ENCODE measurements at places on chromosomes 5 and 9.

- no peak for DNase-seq
These were observed 233.1 kb upstream of the GAS1 start for GRCh38 chr9:87180361-87180760.

GRCh38 chr9:132192728-132193127, 30.9 kb downstream of the NTNG2 start:
- DNase-seq: no peak

GRCh38 chr9:105950448-105950847, 256.1 kb downstream of the TMEM38B start:
- DNase-seq: no peak

GRCh38 chr5:53645078-53645477, 84.6 kb downstream of the NDUFS4 start:
- no peak for DNase-seq

GRCh38 chr9:21434202-21435014, 5.8 kb upstream of the IFNA1 start:
- DNase-seq: peak; percentile 24

GRCh38 chr9:115445655-115446054, 327.7 kb upstream of the TNC start:
- DNase-seq: no peak

DNA sequence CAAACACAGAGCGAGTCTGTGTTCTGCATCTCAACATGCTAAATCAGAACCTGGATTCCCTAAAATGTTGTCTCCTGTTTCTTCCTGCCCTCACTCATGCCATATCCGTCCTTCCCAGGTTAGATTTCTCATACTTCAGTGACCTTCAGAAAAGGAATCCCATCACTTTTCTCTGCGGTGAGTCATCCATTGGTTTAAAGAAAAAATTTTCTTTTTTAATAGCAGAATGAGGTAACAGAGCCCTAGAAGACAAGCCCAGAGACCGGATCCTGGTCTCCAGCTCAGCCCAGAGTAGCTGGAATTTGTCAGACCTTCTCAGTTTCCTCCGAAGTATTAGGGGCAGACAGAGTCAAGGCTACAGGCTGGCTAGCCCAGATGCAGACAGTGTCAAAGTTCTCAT, 143.2 kb upstream of the DMRT1 start:
- no peak for DNase-seq

- DNase-seq: no peak
These were observed 116.1 kb upstream of the TUT7 start for GRCh38 chr9:86470326-86470725.

- no peak for DNase-seq
These were observed 4.0 kb upstream of the CCL28 start for GRCh38 chr5:43415935-43416802.

GRCh38 chr5:43073597-43074546, 33.8 kb upstream of the ANXA2R start:
- DNase-seq: no peak

DNA sequence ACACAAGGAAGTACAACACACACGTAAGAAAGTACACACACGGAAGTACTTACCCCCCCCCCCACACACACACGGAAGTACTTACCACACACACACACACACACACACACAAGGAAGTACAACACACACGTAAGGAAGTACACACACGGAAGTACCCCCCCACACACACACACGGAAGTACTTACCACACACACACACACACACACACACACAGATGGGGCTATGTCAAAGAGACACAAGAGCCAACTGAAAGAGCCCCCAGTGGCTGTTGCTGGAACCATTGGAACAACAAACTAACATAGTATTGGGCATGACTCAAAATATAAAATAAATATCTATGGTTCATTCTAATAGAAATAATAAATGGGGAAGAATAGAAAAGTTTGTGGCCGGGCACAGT, 4.9 kb upstream of the MAPK9 start:
- no peak for DNase-seq

- no peak for DNase-seq
These were observed 43.0 kb downstream of the NUDT12 start for GRCh38 chr5:103519550-103519949.

- no peak for DNase-seq
These were observed 228.8 kb downstream of the AP3B1 start for GRCh38 chr5:78065663-78066062.

DNA sequence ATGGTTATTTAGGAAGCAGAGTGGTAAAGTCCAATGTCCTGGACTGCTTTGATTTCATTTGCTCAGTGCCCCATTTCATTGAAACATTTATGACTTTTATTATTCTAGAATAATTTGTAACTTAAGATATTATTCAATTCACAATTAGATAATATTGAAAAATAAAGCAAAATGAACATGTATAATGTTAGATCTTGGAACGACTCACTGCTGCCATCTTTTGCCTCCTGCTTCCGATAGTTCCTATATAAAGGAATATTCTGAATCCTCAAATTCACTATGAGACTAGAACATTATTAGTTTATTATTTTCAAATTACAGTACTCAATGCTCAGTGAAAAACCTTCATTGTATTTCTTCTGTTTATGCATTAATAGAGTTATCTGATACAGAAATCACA, 2.3 kb upstream of the CTNND2 start:
- no peak for DNase-seq

GRCh38 chr9:35526087-35526801, 36.3 kb downstream of the RUSC2 start:
- no peak for DNase-seq
